ENCODE measurements at places on chromosomes 3 and 15.

- no peak for DNase-seq
Observed at GRCh38 chr15:89009080-89009479, 79.2 kb upstream of the ABHD2 start.

DNA sequence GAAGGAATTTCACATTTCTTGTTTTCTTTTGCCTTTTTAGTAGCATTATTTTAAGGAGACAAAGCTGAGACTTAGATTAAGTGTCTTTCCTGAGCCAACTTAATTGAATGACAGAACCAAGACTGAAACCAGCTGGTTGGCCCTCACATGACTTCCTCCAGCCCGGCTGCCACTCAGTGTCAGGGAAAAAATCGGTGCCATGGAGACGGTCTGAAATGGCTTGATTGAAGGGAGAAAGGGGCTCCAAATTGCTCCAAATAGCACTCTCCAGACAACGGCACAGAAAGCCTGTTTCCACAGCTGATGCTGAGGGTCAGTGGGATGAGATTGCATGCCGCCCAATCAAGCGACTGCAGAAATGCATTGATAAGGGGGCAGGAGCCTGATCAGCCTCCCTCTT lies 475.2 kb upstream of the IL12A start:
- DNase-seq: no peak

DNA sequence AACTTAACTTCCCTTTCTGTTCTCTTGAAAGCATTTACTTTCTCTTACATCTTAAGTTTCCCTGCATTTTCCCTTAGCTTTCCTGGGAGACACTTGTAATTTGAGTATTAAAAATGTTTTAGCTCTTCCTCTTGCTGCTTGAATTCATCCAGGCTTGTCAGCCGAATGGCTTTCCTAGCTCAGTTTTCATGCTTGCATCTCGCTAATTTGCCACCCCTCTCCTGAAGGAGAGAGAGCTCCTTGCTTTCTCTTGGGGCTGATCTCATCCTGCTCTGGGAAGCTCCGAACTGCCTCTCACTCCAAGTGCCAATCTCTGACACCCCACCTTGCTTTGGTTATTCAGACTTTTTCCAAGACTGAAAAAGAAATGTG lies 374.6 kb upstream of the TBL1XR1 start:
- DNase-seq: no peak

GRCh38 chr3:46146548-46146947 lies 61.6 kb downstream of the CCR1 start:
- no peak for DNase-seq

- no peak for DNase-seq
Observed at GRCh38 chr15:99669250-99669649, 64.0 kb downstream of the LYSMD4 start.

- DNase-seq: no peak
Observed at GRCh38 chr3:129106320-129106719, 15.3 kb downstream of the RAB43 start.

GRCh38 chr15:50558012-50558411 lies 11.5 kb upstream of the USP50 start:
- DNase-seq: no peak

- no peak for DNase-seq
Observed at GRCh38 chr3:122350814-122351418, 25.9 kb downstream of the CSTA start.

DNA sequence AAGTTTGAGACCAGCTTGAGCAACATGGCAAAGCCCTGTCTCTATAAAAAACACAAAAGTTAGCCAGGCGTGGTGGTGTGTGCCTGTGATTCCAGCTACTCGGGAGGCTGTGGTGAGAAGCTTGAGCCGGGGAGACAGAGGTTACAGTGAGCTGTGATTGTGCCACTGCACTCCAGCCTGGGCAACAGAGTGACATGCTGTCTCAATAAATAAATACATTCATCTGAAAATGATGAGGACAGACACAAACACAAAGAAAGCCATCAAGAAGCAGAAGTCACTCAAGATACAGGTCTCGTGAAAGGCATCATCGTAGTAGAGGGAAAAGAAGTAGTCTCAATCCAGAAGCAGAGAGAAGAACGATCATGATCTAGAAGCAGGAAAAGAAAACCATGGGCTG lies 18.1 kb downstream of the AP3S2 start:
- no peak for DNase-seq

- DNase-seq: no peak
Observed at GRCh38 chr3:17442332-17443049, 299.9 kb downstream of the TBC1D5 start.

DNA sequence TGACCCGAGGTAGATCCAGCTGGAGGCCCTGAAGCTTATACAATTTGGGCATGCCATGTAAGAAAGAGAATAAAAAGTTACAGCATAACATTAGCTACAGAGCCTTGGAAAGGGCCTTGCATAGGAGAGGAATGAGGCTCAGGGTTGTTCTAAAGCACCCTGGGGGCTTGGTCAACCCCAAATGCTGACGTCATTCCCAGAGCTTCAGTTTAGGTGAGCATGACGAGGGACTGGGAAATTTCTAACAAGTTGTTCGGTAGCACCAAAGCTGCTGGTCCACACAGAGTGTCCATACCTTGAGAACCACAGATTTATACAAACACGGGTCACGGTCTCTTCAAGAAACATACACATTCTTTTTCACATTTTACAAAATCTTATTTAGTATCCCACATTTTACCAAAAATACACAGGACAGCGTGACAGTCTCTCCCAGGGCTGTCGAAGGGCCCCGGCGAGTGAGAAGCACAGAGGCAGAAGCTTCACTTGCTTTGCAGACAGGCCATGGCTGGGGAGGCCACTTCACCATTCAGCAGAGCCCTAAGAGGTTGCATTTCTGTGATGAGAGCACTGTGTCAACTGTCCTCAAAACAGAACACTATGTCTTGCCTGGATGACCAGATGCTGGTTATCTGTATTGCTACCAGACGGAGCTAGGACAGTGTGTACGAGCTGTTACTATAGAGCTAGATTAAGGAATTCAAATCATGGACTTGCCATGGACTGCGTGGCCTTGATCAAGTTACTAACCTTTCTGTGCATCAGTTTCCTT lies 68.2 kb upstream of the ARRDC4 start:
- DNase-seq: no peak

GRCh38 chr3:136305879-136306278 lies 55.7 kb downstream of the PCCB start:
- DNase-seq: no peak

- DNase-seq: no peak
Observed at GRCh38 chr3:116299646-116300081, 145.6 kb downstream of the LSAMP start.

DNA sequence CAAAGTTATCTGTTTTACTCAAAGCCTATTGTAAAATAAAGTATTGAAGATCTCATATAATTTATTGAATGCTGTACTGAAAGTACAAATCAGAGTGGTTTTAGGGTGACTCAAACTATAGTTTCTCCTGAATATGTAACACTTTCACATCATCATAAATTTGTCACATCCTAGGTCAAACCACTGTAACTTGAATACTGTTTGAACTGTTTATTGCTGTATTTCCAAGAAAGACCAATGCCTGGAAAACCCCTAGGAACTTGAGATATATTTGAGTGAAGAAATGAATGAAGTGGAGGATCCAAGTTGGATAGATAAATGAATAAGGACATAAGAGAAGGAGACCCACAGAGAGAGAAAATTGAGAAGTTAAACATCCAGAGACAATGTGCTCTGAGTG lies 348.2 kb downstream of the GRM7 start:
- no peak for DNase-seq

All from stimulated activated naive CD8-positive, alpha-beta T cell treated with anti-CD3 and anti-CD28 coated beads, Interleukin-15, Interleukin-2, amounts not matched to agents 100 U/mL and 50 U/mL, for 24 hours (primary cell).